ENCODE measurements at places on chromosomes 2 and 18.

- DNase-seq: no peak
These were observed 135.0 kb downstream of the SP3 start for GRCh38 chr2:173830170-173830569.

DNA sequence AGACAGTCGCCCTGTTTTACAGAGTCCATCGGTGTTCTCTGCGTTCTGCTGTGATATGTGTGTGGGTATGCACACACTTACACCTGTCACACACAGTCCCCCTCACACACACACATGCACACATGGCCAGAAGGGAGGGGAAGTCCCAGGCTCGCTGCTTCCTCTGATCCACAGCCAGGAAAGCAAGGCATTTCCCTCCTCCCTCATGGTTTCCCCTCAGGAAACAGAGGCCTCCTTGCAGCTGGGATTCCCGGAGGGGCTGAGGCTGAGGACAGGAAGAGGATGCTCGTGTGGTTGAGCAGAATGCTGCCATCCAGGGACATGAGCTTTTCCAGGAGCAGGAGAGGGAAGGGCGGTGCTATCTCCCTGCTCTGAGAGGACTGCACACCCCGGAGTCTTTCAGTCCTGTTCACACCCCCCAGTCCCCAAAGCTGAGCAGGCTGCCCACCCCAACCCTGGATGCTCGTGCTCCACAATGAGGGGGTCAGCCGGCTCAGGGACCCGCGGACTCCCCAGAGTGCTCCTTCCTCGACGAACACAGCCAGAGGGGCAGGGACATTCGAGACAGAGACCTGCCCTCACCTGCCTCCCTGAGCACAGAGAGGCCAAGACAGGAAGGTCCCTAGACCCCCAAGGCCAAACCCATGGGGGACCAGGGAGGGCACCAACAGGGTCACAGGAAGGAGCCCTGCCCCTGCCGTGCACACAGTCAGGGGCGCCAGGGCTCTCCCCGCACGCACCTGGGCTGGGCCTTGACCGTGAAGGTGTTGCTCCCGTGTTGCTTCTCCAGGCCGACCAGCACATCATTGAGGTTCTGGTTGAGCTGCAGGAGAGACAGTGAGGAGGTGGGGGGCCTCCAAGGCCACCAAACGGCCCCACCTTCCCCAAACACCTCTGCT, 45.3 kb downstream of the BIN1 start:
- DNase-seq: no peak

DNA sequence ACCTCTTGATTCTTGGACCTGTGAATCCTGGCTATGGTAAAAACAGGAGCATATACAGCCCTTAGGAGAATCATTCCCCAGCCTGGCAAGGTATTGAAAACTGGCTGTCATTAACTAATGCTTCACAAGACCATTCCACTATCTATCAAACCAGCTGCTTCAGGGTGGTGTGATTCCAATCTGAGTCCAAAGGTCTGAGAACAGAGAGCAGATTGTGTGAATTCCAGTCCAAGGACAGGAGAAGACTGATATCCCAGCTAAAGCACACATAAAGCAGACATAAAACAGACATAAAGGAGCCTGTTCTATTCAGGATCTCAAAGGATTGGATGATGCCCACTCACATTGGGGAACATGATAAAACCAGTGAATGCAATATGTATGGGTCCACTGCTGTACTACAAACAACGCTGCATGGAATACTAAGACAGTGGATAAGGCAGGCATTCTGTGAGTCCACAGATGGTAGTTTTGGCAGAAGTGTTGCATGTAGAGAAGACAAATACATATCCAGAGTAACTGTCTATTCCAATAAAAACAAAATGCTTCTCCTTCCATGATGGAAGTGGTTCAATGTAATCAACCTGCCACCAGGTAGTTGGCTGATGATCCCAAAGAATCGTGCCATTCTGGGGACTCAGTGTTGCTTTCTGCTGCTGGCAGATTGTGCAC, 363.9 kb downstream of the KCNJ3 start:
- no peak for DNase-seq

DNA sequence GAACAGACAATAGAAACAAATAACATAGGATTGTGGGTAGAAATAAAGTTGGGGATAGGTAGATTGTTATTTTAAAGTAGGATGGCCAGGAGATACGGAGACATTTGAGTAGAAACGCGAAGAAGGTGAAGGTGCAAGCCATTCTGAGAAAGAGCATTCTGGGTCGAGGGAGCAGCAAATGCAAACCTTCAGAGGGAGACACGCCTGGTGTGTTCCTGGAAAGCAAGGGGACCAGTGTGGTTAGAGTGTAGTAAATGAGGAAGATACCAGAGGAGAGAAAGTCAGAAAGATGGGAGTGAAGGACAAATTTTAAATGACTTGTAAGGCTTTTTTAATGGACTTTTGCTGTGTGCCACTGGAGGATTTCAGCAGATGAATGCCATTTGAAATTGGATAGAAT, 1.7 kb downstream of the CYP20A1 start:
- DNase-seq: no peak

GRCh38 chr18:58552057-58552461, 76.8 kb downstream of the ALPK2 start:
- no peak for DNase-seq

GRCh38 chr2:190809139-190809764, 71.4 kb upstream of the GLS start:
- no peak for DNase-seq

DNA sequence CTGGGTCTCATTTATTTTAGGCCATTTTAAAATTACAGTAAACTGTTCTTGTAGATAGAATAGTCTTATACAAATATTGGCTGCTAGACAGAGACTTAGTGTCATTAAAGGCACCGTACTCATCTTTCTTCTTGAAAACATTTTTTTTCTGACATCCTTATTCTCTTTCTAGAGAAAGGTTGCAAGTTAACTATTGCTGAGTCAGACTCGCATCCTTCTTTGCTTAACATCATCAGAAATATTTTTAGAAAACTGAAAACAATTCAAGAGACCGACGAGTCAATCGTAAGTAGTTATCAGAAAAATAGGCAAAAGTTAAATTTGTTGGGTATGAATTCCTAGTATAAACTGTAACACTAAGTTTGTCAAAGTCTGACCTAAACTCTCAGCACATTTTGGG, 72.2 kb downstream of the HNMT start:
- DNase-seq: no peak

DNA sequence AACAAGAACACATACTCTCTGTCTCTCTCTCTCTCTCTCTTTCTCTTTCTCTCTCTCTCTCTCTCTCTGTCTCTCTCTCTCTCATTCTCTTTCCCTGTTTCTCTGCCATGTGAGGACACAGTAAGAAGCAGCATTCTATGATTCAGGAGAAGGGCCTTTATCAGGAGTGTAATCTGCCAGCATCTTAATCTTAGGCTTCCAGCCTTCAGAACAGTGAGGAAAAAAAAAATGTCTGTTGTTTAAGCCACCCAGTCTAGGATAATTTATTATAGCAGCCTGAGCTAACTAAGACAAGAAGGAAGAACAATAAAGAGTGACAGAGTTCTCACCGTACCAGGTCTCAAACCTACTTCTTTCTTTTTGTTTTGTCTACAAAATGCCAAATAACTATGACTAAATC, 399.4 kb downstream of the SOCS6 start:
- DNase-seq: no peak

DNA sequence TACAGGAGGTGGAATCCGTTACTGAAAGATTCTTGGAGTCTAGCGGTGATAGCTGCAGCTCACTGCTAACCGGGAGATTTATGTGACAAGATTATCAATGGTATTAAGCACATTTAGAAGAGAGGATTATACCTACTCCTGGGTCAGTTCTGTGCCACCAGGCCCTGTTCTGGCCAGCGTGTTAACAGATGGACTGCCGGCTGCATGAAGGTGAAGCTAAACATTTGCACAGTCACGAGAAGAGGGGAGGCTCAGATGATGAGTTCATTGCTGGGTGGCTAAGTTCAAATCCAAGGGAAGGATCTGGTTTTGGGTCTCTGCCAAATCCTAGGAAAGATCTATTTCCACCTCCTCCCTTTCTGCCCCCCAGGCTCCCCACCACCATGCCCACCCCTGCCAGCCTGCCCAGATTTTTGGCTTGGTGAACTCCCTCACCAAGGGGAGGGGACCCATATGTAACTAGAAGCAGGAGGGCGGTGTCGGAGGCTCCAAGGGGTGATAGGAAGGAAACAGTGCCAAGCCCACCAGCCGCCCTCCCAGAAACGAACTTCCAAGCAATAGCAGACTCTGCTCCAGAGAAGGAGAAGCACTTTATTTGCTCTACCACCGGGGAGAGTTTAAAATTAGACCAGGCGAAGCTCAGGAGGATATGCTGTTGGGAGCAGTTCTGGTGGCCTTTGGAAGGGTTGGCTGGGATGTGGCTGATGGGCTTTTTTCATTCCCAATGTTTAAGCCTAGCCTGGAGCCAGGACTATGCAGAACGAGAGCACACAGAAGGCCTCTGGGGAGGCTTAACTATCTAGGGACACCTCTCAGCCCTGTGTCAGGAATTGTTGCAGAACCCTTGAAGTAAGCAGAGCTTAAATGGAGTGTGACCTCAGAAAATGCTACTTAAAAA, 200.5 kb downstream of the KLHL29 start:
- DNase-seq: peak; percentile 98

DNA sequence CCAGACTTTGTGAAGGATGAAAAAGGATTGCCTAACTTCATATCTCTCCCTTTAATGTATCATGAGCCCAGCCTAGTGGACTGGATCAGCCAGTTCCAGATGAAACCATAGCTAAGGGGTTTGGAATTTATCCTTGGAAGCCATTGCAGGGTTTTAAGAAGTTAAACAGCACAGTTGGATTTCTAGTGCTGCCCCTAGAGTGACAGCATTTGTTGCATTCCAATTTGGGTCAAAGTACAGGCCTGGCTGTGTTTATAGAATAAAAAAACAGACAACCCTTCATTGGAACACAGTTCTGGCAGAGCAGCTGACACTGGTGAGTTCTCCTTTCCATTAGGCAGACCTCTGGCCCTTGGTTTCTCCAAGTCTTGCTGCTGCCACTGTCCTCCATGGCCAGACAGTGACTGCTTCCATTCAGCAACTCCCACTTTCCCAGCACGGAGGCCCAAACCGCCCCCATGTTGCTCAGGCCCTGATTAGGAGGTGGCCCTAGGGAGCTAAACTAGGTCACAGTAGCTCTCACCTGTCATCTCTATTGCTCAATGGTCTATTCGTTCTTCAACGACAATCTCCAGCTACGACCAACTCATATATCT, 8.0 kb downstream of the GPR39 start:
- DNase-seq: no peak

- no peak for DNase-seq
These were observed 259.4 kb upstream of the SKOR2 start for GRCh38 chr18:47510831-47511230.

DNA sequence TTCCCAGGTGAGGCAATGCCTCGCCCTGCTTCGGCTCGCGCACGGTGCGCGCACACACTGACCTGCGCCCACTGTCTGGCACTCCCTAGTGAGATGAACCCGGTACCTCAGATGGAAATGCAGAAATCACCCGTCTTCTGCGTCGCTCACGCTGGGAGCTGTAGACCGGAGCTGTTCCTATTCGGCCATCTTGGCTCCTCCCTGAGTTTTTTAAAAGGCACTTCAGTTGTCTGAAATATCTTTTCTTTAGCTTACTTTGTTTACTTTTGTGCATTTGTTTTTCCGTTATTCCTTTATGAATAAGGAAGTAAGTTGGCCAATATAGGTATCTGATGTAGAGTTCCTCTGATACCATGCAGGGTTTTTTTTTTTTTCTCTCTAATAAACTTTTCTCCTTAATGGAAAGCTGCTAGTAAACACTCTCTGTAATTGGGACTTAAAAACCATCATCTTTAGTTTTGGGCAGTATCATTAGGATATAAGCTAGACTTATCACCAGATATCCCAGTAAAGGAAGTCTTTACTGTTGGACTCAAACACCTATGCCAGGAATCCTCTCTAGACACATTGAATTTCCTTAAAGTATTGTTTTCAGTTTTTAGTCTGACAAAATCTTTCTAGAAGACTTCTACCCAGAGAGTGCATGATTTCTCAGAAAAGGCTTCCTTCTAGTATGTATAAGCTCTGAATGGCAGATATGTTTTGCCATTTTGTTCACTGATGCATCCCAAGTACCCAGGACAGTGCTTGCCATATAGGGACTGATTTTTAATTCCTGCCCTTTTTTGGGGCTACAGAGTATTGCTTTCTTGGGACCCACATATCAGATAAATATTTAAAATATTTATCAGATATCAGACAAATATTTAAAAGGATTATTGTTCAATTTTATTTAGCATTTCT, 35.8 kb upstream of the DYSF start:
- no peak for DNase-seq

DNA sequence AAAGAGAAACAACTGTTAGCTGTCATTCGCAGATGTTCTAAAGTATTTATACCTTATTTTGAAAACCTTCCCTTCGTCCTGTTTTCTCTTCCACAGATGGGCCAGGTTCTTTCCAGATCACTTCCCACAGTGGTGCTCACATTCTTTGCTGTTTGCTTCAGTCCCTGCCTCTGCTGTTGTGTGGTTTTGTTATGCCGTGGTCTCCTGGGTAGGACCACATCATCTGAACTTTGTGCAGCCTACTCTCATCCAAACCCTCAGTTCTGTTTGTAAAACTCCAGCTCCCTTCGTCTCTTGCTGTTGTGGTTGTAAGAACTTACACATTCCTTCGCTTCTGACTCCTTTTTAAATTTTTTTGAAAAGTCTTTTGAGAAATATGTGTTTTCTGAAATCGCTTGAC, 38.1 kb downstream of the ZNF236 start:
- no peak for DNase-seq

DNA sequence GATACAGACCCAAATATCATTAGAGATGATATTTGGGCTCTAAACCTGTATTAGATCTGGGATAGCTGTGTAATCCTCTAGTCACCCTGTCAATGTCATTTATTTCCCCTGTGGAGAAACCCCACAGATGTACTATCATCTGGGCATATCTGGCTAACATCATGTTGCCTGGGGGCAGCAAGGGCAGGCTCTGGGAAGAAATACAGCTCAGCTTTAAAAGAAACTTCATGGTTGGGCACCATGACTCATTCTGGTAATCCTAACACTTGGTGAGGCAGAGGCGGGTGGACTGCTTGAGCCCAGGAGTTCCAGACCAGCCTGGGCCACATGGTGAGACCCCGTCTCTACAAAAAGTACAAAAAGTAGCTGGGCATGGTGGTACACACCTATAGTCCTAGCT, 282.5 kb downstream of the SLC8A1 start:
- no peak for DNase-seq

- DNase-seq: no peak
These were observed 711.9 kb downstream of the SUCLG1 start for GRCh38 chr2:83747141-83747540.

GRCh38 chr2:220123751-220124150, 496.3 kb downstream of the SLC4A3 start:
- no peak for DNase-seq

DNA sequence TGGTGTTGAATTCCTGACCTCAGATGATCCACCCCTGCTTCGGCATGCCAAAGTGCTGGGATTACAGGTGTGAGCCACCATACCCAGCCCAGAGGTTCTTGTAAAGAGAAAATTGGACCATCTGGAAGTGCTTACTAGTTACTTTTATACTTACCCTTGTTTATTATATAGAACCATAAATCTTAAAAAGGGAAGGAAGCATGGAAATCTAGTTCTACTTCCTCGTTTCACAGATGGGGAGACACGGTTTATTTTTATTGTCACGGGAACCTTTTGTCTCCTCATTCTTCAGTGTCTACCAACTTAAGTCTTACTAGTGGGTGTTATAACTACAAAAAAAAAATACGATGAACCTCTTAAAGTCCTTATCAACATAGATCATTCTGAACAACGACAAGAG, 45.8 kb upstream of the PDK1 start:
- no peak for DNase-seq
